H4 (cell line): ENCODE measurements at places on chromosomes 16 and 17. TPM values are rescaled to one million over a fixed set of nuclear protein-coding genes. Genes with fewer than 3 reads are reported as not detected.

DNA sequence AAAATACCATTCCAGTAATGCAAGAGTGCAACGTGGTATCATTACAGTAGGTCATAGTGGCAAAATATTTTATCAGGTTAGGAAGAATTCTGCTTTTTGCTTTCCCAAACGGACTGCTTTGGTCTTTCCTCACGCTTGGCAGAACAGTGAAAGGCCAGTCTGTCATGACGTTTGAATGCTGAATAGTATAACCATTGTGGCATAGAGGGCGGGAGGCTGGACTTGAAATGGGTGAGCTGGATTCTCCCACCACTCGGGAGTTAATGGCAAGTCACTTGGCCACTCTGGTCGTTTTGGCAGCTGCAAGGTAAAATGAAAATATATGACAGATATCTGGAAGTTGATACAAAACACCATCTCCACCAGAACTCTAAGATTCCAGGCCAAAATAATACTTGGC lies 391.2 kb downstream of the MAF start:
- DNase-seq: no peak

GRCh38 chr17:57858838-57859237 lies 9.0 kb upstream of the MRPS23 start:
- no peak for DNase-seq

Gene C16orf95
- total RNA-seq: 8.0 and 13.4 TPM in 2 replicates

Gene KRT39
- 0.18 TPM in 1 of 2 replicates, not detected in the other for total RNA-seq
